ENCODE measurements at places on chromosomes 7 and 10.

DNA sequence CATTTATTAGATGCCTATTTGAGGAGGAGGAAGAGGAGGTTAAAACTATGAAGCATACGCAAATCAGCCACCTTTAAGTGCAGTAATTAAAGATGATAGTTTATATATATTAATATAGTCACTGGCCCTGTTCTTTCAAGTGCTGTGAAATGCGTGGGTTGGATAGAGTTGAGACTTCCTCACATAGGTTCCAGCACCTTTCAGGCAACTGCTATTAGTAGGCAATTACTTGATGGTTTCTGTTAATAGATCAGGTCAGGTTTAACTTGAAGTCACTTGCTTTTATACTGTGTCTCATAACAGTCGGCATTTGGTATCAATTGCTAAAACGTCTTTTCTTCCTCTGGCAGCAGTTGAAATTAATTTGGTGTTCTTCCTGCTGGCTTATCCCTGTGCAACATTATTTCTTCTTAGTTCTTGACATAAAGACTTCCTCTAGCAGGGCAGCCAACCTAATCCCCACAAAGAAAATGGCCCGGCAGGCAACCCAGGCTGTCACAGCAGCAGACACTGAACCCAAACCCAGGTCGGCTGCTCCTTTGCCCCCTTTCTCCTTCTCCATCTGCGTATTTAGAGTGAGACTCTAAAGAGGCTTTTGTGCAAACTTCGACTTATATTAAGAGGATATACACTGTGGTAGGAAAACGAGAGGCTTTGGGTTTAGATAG is 35.3 kb upstream of the BET1 start:
- no peak for DNase-seq

DNA sequence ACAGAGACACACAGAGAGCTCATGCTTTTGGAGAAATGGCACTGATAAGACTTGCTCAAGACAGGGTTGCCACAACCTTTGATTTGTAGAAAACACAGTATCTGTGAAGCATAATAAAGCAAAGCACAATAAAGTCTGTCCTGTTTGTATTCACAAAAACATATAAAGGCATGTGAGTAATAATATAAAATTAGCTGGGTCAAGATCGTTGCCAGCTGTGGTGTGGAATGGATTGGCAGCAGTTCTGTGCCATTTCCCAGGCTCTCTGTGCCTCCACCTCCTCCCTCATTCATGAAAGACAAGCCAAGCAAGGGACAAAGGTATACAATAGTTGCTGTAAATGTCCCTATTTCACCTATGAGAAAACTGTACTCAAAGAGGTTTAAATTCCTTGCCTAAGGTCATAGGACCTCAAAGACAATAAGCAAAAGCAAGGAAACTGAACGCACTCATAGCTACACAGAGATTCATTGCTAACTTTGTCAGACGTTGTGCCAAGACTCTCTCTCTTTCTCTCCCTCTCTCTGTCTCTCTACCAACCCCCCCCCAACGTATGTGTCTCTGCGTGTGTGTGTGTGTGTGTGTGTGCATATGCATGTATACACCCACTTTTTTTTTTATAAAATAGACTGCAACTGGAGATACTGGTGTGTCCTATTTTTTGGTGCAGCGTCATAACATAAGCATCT is 31.8 kb downstream of the CHST3 start:
- no peak for DNase-seq

DNA sequence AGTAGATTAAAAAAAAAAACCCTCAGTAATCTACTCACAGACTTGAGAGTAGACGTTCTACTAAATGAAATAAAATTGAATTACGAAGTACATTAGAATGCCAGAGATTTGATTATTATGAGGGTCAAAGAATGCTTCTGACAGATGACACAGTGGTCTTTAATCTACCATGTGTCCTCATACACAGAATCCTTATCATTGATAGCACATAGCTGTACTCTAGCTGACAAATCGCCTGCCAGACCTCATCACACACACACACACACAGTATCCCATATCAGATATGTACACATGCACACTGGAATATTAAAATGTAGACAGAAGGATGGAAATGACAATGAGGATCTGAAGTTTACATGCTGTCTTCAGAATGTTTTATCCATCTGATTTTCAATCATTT is 104.6 kb downstream of the SORCS1 start:
- DNase-seq = no peak

DNA sequence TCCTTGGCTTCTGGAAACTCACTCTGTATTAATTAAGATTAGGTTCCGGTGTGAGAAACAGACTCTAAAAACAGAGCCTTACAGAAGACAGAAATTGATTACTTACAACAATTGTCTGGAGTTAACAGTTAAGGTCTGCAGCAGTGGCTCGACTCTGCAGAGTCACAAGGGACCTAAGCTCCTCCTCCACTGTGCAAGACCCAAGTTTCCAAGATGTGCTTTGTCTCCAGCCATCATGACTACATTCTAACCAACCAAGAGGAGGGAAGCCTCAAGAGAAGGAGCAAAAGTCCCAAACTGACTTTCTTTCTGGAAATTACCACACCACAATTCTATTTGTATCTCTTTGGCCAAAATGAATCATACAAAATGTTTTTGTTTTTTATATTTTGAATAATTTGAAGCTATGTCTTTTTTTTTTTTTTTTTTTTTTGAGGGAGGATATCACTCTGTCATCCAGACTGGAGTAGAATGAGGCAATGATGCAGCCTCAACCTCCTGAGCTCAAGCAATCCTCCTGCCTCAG is 14.2 kb upstream of the ODAD2 start:
- no peak for DNase-seq

- no peak for DNase-seq
These were observed 345.2 kb upstream of the SHH start for GRCh38 chr7:156157409-156158012.

All from NCI-H2081 treated with DMSO at 0.1 percent for 48 hours (cell line).